ENCODE measurements at places on chromosomes 1 and 21.

GRCh38 chr1:48362901-48363300 is 109.1 kb downstream of the SPATA6 start:
- DNase-seq = no peak

GRCh38 chr1:117581391-117581943 is 24.4 kb upstream of the TENT5C start:
- no peak for DNase-seq

DNA sequence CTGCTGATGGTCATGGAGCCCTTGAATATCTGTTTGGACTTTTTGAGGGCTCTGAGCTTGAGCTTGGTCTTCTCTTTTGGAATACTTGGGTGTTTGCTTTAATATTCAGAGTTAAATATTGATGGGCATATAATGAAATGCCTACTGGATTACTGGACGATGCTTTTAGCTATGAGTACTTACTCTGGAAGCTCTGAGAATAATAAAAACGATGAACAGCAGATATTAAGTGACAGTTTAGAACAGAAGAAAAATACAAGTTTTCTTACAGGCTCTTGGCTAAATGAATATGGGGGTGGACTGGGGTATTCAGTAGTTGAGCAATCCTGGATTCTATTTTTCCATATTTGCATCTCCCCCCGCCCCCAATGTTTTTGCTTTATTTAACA is 20.7 kb downstream of the GALNT2 start:
- no peak for DNase-seq

DNA sequence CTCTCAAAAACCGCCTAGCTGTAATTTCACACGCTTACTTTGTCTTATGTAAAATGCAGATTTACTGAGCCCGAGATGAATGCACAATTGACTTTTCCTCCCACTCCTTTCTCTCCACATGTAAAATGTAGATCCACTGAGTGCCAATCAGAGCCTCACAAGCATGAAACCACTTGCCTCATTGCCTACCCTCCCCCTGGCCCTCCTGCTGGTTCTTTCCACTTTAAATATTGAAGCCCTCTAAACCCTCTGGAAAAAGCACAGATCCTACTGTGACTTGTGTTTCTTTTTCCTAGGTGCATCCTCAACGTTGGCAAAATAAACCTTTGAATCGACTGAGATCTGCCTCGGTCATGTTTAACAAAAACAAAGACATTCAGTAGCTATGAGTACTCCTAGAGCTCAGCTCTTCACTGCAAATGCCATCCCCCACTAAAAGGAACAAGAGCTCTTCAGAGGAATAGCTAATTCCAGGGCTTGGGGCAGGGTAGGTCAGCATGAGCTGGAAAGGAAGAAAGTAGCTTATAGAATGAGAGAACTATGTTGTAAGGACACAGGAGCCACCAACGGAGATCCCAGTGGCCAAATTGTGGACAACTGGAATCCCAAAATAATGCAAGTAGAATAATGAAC is 365.5 kb upstream of the RUNX1 start:
- DNase-seq = no peak

DNA sequence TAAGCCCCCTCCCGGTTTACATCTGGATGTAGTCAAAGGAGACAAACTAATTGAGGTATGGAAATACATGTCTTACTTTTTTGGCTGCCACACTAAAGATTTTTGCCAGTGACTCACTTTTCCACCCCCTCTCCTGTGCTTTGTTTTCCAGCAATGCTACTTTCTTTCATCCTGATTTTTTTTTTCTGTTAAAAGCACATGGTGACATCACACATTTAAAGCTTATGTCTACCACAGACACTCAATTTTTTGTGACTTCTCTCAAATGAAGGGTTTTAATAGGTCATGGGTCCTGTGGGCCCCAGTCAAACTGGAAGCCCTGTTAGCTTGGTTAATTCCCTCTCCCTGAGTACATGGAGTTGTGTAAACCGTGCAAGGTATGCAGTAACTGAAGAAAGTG is 2.2 kb downstream of the PPP1R8 start:
- no peak for DNase-seq

- no peak for DNase-seq
Measured at GRCh38 chr1:182262425-182262824, 129.2 kb downstream of the GLUL start.

GRCh38 chr1:44407430-44408211 is 2.6 kb downstream of the RNF220 start:
- no peak for DNase-seq

DNA sequence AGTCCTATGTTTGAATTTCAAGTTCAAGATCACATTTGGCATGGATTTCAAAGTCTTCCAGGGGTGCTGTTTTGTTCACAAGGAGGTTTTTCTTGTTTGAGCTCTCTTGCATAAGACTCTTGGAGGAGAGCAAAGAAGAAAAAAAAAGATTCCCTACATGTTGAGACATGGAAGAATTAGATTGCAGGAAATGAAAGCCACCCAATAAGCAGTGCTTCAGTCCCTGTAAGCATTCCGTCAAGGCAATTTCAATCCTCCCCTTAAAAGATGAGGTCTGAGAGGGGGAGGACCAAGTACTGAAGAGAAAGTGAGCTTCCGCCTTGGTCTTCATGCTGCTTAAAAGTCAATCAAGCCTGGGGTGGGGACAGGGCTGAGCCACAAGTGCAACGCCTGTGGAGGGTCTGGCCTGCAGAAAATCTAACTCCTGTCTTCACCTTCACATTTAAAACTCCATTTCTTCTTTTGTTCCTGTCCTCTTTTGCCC is 50.2 kb downstream of the LPAR3 start:
- DNase-seq = no peak

DNA sequence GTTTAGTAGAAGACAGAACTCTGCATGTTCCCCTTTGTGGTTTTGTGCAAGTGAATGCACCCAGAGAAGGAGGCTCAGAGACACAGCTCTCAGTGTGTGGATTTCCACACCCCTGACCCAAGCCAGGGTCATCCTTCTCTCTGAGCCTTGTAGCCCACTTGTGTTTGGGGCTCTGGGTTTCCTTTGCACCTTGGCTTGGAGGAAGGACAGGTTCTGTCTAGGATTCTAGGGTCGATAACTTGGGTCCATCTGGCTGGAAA is 27.2 kb downstream of the MYOG start:
- DNase-seq = no peak

DNA sequence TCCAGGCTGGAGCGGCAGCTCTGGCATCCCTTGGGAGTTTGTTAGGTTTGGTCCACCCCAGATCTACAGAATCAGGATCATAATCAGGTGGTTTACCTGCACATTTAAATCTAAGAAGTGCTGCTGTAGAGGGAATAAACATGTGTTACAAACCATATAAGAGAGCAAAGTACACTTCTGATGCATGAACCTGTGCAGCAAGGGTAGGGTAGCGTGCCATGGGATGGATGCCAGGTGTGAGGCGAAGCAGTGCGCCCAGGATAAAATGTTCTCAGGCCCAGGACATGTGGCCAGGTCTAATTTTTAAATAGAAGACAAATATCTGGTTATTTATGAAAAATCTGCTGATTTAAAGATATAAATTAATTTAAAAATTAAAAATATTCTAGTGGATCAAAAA is 308.8 kb upstream of the USP24 start:
- DNase-seq = no peak

GRCh38 chr1:221878134-221878533 is 136.2 kb upstream of the DUSP10 start:
- DNase-seq = no peak

DNA sequence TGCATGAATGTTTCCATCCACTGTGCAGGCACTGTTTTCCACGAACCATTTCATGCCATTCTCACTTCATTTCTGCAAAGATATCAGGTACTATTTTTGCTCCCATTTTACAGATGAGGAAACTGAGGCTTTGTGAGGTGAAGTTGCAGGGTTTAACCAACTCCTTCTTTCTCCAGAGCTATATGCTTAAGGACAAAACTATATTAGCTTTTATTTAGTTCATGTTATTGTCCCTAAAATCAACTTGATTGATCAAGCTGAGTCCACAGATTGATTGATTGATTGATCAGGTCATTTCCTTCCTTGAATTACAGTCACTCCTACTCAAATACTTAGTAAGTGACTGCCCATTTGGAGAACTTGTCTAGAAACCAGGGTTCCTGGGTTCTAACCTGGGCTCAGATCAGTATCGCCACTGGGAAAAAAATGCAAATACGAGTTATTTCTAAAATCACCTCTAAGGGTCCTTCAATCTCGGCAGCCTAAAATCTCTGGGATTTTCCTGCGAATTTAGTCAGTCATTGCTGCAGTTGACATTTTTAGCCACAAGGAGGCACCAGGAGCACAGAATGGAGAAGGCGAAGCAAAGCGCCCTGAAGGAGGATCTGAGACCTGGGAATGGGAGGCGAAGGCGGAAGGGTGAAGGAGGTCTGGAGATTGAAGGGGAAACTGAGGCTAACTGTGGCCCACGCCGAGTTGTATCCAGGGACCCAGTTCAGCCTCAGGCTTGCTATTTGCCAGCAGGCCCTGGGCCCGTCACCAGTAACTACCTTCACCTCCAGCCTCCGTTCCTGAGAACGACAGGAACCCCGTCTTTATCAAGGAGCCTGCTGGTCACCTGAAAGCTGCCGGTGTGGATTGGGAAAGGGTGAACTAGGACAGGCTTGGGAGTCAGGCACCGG is 14.3 kb upstream of the MUL1 start:
- DNase-seq = peak; percentile 83

- DNase-seq = no peak
Measured at GRCh38 chr1:239725933-239726332, 339.6 kb downstream of the CHRM3 start.

GRCh38 chr1:234246638-234247116 is 126.6 kb upstream of the COA6 start:
- DNase-seq = no peak

GRCh38 chr1:66383611-66384010 is 150.3 kb upstream of the SGIP1 start:
- no peak for DNase-seq

DNA sequence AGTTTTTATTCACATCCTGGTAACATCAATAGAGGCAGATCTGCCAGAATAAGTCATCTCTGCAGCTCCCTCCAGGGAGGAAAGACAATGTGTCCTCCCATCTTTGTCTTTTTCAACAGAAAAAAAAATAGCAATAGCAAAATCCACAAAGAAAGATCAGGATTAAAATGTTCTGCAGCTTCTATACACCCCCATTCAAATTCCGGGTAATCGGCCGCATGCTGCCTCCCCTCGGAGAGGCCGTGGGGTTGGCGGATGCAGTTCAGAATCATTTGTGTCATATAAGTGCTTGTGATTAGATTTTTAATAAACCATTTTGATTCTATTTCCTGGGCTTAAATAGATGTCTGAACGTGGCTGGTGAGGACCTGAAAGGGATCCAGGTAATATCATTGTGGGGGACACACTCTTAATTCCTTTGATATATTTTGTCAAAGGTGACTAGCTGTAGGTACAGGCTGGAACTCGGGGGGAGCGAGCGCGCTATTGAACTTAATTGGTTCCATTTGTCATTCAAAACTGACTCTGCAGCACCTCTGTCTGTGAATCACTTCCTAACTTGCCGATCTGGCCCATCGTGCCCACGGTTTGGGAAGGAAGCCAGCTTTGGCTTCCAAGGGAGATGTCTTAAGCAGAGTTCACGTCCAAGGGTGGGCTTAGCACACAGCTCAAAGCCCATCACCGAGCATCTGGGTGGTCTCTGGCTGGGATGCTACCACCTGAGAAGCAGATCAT is 85.6 kb upstream of the ARHGEF16 start:
- DNase-seq = no peak

GRCh38 chr1:11893907-11894251 is 32.3 kb downstream of the KIAA2013 start:
- DNase-seq = peak; percentile 87

- no peak for DNase-seq
Measured at GRCh38 chr1:220732621-220733020, 15.5 kb upstream of the MTARC2 start.

- no peak for DNase-seq
Measured at GRCh38 chr21:19695796-19696195, 1292.2 kb upstream of the TMPRSS15 start.

DNA sequence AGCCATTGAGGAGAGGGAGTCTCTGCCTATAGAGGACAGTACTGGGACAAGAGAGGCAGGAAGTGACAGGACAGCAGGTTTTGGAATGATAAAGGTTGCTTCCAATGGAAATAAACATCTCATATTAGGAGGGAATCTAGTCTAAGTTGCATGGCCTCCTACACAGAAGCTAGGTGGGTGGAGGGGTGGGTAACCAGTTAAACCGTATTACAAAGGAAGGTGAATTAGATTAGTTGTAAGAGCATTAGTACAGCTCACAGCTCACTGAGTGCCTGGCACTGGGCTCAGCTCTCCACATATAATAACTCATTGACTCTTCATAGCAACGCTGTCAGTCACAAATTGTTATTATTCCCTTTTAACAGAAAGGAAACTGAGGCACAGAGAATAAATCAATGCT is 468.1 kb downstream of the PTPRU start:
- no peak for DNase-seq

GRCh38 chr1:14661222-14661621 is 62.7 kb downstream of the KAZN start:
- DNase-seq = no peak

DNA sequence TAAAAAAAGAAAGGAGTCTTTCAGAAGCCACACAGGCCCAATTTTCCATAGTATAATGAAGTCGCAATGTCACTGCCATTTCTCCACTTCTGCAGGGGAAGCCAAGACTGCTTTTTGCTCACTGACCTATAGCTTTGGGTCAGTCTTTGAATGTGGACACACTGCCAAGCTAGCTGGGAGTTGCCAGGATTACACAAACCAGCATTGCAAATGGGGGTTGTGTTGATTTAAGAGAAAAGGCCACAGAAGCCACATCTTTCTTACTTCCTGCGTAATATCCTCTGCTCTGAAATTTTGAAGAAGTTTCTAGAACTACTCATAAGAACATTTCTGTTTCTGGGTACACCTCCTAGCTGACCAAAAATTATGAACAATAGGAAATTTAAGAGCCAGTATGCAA is 45.8 kb upstream of the SAMSN1 start:
- no peak for DNase-seq

DNA sequence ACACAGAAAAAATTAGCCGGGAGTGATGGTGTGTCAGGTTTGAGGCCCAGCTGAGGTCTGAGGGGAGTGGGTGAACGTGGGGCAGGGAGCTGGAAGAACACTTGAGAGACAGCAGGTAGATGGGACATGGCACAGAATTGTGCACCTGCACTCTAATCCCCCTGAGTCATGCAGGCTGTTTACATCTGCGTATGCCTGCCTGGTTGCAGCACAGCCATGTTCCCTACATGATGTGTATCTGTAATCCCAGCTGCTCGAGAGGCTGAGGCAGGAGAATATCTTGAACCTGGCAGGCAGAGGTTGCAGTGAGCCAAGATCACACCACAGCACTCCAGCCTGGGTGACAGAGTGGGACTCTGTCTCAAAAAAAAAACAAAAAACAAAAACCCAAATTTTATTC is 44.8 kb downstream of the ATP5PO start:
- DNase-seq = no peak

GRCh38 chr1:104264521-104264920 is 514.8 kb downstream of the AMY1C start:
- no peak for DNase-seq

DNA sequence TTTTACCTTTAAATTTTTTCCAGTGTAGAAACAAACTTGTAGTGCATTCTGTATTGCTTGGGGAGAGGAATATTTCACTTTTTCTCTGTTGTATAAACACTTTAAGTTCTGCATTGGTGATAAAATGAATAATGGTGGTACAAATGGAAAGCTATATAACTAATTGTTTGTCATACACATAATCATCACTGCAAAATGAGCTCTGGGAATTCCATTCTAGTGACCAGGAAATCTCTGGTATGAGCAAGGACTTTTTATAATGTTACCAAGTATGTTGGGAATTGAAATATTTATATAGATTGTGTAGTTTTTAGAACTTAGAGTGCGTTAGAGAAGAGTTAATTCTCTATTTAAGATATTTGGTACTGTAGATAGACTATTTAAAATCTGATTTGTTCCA is 5.0 kb upstream of the FMN2 start:
- DNase-seq = no peak

Measured in cardiac septum (tissue), 1 donor.